ENCODE measurements at places on chromosomes 2 and 18. TPM values are rescaled to one million over a fixed set of nuclear protein-coding genes. Genes with fewer than 3 reads are reported as not detected.

DNA sequence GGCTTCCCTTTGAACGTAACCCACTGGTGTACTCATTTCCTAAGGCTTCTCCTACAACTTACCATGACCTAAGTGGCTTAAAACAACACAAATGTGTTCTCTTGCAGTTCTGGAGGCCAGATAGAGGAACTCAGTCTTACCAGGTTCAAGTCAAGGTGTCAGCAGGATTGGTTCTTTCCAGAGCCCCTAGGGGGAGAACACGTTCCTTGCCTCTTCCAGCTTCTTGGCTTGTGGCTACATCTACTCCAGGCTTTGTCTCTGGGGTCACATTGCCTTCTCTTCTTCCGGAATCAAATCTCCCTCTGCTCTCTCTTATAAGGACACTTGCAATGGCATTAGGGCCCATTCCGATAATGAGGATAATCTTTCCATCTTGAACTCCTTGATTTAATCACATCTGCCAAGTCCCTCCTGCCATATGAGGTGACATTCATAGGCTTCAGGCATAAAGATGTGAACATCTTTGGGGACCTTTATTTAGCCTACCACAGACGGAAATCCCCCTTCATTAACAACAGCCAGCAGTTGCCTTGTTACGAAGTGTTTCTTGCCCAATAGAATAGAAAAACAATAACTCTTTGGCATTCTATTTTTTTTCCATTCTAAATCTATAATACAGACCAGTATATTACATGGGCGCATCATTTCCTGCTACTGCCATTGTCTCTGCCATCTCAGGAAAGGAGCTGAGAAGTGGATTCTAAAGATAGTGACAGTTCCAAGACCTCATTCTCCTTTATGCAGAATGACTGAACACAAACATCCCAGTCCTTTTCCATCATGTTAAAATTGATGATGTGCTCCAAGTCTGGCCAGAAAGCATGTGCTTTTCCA lies 362.0 kb downstream of the ZNF521 start:
- ATAC-seq: no peak

CFAP53 gene
- total RNA-seq: 0.36 TPM

DNA sequence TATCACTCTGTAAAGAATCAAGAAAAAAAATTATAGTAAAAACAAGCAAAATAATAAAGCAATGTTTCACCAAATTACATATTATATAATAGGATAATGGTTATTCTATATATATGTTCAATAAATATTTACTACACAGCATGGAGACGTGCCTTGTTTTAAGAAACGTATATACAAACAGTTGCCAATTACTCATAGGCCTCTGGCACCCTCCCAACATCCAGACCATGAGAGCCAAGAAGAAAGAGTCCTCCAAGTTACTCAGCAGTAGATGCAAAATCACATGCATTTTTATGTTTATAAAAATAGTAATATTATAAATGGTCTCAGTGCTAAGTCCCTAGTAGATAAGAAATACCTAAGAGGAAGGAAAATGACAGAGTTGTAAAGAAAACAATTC lies 64.8 kb downstream of the REV1 start:
- ATAC-seq: no peak

GRCh38 chr2:70612574-70612973 lies 58.9 kb upstream of the TGFA start:
- ATAC-seq: no peak

- no peak for ATAC-seq
These were observed 318.0 kb downstream of the ALK start for GRCh38 chr2:29603341-29603740.

GRCh38 chr18:59918320-59918755 lies 18.5 kb downstream of the PMAIP1 start:
- ATAC-seq: peak; percentile 89

GRCh38 chr2:233565685-233566140 lies 869 bp downstream of the USP40 start:
- no peak for ATAC-seq

- no peak for ATAC-seq
These were observed 421.6 kb downstream of the SOX11 start for GRCh38 chr2:6113786-6114185.

GRCh38 chr18:57052173-57052572 lies 94.7 kb upstream of the BOD1L2 start:
- ATAC-seq: no peak

DNA sequence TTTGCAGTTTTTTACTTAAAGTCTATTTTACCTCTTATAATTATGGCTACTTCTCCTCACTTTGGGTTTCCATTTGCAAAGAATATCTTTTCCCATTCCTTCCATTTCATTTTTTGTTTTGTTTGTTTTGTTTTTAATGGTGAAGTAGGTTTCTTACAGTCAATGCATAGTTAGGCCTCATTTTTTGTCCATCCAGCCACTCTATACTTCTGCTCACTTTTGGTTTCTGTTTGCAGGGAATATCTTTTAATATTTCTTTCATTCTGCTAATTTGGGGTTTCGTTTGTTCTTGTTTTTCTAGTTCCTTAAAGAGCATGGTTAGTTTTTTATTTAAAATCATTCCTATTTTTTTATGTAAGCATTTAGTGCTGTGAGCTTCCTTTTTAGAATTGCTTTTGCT lies 339.4 kb downstream of the GRB14 start:
- ATAC-seq: no peak

DNA sequence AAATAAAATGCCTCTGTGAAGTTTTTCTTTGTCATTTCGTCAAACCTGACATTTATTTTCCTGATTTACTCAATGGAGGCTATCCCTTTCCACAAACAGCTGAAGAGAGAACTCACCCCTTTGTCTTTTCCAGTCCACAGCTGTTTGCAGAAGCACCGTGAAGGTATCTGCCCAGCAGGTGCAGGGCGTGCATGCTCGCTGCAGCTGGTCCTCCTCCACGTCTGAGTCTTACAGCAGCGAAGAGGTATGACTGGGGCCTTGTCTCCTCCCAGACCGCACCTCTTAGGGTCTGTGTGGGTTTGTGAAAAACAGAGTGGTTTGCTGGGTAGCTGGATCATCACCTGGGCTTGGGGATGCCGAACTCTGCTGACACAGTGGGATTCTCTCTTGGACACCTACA lies 9.7 kb downstream of the SPP2 start:
- ATAC-seq: no peak

HJURP gene
- 9.4 TPM for total RNA-seq

DNA sequence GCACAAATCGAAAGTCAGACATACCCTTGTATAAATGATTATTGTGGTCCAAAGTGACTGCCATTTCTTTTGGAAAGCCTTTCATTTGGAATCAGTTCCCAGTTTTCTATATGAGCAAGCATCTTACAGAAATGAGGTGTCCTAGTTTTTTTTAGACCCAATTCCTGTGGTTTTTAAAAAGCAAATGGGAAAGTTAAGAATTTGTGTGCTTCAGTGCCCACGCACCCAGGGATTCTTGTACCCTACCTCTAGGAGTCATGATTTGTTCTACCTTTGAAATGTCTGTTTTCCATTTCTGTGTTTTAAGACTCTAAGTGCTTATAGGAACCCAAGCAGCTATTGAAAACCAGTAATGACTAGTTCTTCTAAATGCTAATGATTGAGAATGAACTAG lies 218.1 kb downstream of the CAMKMT start:
- ATAC-seq: no peak

EGR4 gene
- not detected for total RNA-seq

DNA sequence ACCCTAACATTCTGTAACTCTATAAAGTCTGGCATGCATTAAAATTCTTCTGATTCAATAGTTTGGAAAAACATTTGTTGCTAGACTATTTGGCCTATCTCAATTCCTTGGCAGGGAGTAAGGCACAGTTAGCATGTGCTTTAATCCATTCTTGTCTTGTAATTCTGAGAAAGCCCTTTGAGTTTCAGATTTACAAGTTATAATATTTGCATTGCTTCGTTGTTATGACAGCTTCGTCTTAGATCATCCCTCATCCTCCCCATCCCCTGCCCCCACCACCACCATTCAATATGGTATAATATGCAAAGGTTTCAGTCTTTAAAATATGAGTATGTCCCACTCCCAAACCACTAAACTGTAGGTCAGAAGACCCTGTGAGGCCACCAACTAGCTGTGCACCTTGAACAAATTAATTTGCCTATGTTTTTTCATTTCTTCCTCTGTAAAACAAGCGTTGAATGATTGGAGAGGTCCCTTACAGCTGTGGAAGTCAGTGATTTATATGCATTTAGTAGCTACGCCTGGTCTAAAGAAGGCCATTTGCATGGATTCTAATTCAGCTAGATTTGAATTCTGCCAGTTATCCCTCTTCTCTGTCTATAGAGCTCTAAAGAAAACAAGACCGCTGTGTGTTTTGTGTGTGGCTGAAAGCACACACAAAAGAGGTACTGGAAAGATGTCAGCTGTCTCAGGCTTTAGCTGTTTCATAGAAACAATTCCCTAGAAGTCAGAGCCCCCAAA lies 591 bp downstream of the C2orf80 start:
- ATAC-seq: no peak

DNA sequence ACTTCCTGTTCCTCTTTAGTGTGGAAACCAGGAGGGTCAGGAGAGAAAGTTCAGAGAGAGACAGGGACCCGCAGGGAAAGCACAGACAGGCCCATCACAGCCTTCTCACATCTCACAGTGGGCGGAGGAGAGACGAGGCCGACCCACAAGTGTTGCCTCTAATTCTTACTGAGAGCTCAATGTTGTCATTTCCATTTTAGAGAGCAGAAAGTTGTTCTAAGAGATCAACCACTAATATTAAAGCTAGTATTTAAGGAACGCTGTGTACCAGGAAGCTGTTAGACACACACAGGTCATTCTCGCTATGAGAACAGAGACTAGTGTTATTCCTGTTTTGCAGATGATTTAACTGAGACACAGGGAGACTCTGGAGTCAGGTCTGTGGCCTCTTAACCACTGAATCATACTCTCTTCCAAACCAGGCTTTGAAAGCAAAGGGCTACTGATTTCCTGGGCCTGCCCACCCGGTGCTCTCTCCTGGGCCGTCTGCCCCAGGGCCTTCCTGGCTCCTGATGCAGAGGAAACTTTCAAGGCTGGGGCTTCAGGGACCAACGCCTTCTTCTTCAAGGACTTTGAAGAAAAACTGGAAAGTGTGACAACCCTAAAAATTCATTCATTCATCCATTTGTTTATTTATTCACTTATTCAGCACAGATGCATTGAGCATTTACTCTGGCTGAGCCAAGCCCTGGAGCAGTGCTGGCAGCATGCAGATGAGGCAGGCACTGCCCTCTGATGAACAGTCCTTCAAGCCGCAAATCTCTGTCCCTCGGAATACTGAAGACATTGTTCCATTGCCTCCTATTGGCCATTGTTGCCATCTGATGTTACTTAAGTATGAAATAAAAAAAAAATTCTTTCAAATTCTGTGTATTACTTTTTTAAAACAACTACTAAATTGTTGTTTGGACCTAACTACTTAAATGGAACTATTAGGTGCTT lies 37.2 kb upstream of the BIN1 start:
- ATAC-seq: peak; percentile 65

- no peak for ATAC-seq
These were observed 41.4 kb upstream of the ACTR2 start for GRCh38 chr2:65186093-65186868.

DNA sequence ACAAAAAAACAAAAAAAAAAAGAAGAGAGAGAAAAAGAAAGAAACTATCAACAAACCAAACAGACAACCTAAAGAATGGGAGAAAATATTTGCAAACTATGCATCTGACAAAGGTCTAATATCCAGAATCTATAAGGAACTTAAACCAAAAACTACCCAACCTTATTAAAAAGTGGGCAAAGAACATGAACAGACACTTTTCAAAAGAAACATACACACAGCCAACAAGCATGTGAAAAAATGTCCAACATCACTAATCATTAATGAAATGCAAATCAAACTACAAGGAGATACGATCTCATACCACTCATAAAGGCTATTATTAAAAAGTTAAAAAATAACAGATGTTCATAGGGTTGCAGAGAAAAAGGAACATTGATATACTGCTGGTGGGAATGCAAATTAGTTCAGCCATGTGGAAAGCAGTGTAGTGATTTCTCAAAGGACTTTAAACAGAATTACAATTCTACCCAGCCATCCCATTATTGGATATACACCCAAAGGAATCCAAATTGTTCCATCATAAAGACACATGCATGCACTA lies 7.2 kb upstream of the POLE4 start:
- no peak for ATAC-seq

MAP3K19 gene
- total RNA-seq: not detected

DNA sequence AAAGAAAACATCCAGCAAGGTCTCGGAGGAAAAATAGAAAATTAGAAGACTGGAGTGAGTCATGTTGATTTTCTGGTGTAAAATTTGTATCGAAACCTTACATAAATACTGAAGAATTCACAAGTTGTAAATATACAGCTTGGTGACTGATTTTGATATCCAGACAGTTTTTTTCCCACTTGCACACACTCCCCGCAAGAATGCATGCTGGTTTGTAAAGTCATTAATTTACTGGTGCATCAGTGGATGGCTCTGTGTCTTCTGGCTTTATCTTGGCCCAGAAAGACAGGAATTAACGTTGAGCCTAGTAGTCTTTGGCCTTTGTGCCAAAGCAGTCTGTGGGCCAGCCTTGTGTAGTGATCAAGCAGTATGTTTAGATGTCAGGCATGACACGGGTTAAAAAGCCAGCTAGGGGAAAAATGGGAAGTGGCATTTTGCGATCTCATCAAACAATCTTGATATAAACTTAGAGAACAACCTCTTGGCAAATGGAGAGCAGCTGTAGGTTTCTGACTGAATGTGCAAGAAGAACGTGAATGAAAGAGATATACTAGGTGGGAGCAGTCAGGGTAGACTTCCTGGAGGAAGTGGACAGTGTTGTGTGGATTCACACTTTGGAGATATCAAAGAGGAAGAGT lies 22.7 kb upstream of the CASP8 start:
- no peak for ATAC-seq

CNDP1 gene
- not detected for total RNA-seq

IMMT gene
- total RNA-seq: 48.7 TPM

FER1L5 gene
- 0.16 TPM for total RNA-seq

DNA sequence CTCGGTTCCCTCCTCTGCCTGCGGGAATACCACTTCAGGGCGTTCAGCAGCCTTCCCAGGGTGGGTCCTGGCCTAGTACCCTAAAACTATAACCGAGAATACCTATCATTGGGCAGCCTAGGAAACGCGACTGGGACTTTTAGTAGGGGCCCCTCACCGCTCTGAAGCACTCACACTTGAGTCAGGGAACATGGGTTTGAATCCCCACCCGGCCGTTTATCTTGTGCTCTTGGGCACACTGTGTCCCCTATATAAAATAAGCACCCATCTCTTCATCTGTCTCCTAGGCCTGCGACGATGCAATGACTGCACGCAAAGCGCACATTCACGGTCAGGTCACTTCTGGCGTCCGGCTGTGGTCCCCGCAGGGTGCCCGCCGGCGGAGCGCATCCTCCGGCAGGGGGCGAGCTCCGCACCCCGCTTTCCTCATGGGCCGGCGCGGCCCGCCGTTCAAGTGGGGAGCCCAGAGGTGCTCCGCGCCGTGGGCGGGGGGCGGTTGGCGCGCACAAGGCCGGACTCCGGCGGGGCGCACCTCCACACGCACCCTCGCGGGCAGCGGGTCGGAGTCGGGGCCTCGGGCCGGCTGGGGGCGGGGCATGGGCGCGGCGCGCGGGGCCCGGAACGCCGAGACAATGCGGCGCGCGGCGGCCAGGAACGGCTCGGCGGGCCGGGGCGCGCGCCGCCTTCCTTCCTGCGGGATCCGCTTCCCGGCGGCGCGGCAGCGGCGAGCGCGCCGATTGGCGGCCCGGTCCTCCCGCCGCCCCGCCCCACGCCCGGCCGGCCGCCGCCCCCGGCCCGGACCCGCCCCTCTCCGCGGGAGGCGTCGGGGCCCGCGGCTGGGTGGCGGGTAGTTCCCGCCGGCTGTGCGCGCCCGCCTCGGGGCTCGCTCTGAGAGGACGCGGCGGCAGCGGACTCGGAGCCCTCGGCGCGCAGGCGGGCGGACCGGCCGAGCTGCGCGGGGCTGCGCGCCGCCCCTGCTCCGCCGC lies at the start of gene ASAP2:
Gene ASAP2, plus strand, starts transcription at position 850 of the 986 bp plus-strand sequence. CDS start 293 bp downstream, outside the sequence.
- peak; percentile 75 for ATAC-seq
